ENCODE measurements at places on chromosomes 11 and 22. TPM values are rescaled to one million over a fixed set of nuclear protein-coding genes. Genes with fewer than 3 reads are reported as not detected.

TMEM151A gene
- 0.29 TPM for polyA plus RNA-seq

RNF141 gene
- polyA plus RNA-seq: 6.9 TPM

CREB3L1 gene
- 14.0 TPM for polyA plus RNA-seq

RAB39A gene
- 0.18 TPM for polyA plus RNA-seq

ZPR1 gene
- 52.4 TPM for polyA plus RNA-seq

KDELR3 gene
- 17.1 TPM for polyA plus RNA-seq

DEFB131B gene
- polyA plus RNA-seq: not detected

TRPM5 gene
- polyA plus RNA-seq: not detected

UPK2 gene
- polyA plus RNA-seq: 0.21 TPM

DKK3 gene
- 1,491 TPM for polyA plus RNA-seq

PLCB3 gene
- 26.8 TPM for polyA plus RNA-seq

SCARF2 gene
- 49.0 TPM for polyA plus RNA-seq

APOL1 gene
- 0.56 TPM for polyA plus RNA-seq

FOLH1 gene
- polyA plus RNA-seq: not detected

PRPF19 gene
- polyA plus RNA-seq: 44.0 TPM

OR52I2 gene
- polyA plus RNA-seq: not detected

CCDC89 gene
- 3.9 TPM for polyA plus RNA-seq

GLYAT gene
- polyA plus RNA-seq: not detected

HIC2 gene
- 1.2 TPM for polyA plus RNA-seq

NCR3LG1 gene
- 0.67 TPM for polyA plus RNA-seq

OR10A3 gene
- not detected for polyA plus RNA-seq

KRTAP5-2 gene
- polyA plus RNA-seq: not detected

OR10D3 gene
- polyA plus RNA-seq: not detected

EXPH5 gene
- 0.05 TPM for polyA plus RNA-seq

OR6A2 gene
- polyA plus RNA-seq: not detected

CNIH2 gene
- 7.4 TPM for polyA plus RNA-seq

Measured in SK-N-SH (cell line).